ENCODE measurements at places on chromosomes 7 and 10. TPM values are rescaled to one million over a fixed set of nuclear protein-coding genes. Genes with fewer than 3 reads are reported as not detected.

GRCh38 chr10:498760-499435, 190.6 kb downstream of the DIP2C start:
- peak overlapping the region; percentile 29 for H3K27ac ChIP-seq
- H3K4me1 ChIP-seq = peaks cover 16% of the 10 kb centered on the region
- no peaks in the 10 kb centered on the region for H3K36me3 ChIP-seq

The ADCYAP1R1 gene
- total RNA-seq = not detected

The NXPH1 gene
- total RNA-seq = not detected

The ANKRD30A gene
- not detected for total RNA-seq

The NEUROG3 gene
- total RNA-seq = 0.22 TPM

Data from activated naive CD8-positive, alpha-beta T cell treated with anti-CD3 and anti-CD28 coated beads, Interleukin-2, amount 10 ng/mL, durations not matched to agents 7 days and 5 days (primary cell).